Activated T-cell treated with anti-CD3 and anti-CD28 coated beads, Interleukin-2, amount 50 U/mL, for 72 hours (primary cell): ENCODE measurements at places on chromosomes 11 and 22. TPM values are rescaled to one million over a fixed set of nuclear protein-coding genes. Genes with fewer than 3 reads are reported as not detected.

Gene MAPK8IP1
- total RNA-seq: 0.50 TPM

Gene RIN1
- total RNA-seq: 1.8 TPM

Gene GRIA4
- total RNA-seq: not detected

Gene RIMBP3B
- total RNA-seq: 0.12 TPM

Gene DEFB131B
- total RNA-seq: not detected

Gene LRRC74B
- not detected for total RNA-seq

Gene PISD
- total RNA-seq: 38.5 TPM

Gene RFPL2
- not detected for total RNA-seq

Gene MS4A7
- not detected for total RNA-seq

Gene DGCR2
- 24.4 TPM for total RNA-seq

DNA sequence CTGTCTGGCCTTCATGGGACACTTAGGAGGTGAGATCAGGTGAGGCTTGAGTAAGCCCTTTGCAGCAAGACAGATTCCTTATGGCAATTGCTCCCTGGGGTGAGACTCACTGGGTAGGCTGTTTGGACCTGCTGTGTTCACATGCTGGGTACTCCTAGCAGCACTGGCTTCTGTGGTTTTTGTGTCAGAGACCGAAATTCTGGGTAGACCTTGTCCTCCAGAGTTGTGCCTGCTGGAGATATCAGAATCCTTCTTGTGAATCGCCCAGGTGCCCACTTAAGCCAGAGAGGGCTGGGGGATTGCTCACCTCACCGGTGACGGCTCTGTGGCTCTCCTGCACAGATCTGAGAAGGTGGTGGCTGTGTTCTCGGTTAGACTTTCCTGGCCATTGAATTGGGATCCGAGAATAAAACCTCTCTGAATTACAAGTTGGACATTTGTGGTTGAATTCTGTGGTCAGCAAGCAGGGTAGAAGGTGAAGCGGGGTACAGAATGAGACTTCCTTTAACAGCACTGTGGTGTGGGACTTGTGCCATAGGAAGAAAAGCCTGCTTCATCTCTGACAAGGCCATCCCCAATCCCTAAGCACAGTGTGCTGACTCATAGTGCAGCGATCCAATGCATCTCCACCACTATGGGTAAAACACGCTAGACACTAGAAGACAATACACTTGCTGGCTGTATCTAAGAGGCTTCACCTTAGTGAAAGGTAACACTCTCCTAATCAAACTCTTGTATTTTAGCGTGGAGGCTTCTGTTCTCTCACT, 52.5 kb upstream of the TTC12 start:
- no peak for DNase-seq
- no peaks in the 10 kb centered on the region for H3K36me3 ChIP-seq
- H3K4me1 ChIP-seq: no peaks in the 10 kb centered on the region
- H3K27me3 ChIP-seq: peaks cover 6% of the 10 kb centered on the region
- no peak overlapping the region for H3K27ac ChIP-seq
- H3K4me3 ChIP-seq: no peak overlapping the region

- H3K4me3 ChIP-seq: no peak overlapping the region
- DNase-seq: no peak
- no peaks in the 10 kb centered on the region for H3K27me3 ChIP-seq
- peak overlapping the region; percentile 3 for H3K27ac ChIP-seq
Measured at GRCh38 chr11:47004595-47005033, 68.1 kb downstream of the CSTPP1 start.

GRCh38 chr11:33766085-33766484, 8.2 kb downstream of the FBXO3 start:
- peaks cover 9% of the 10 kb centered on the region for H3K4me1 ChIP-seq
- no peak for DNase-seq
- peaks cover 18% of the 10 kb centered on the region for H3K36me3 ChIP-seq
- H3K27me3 ChIP-seq: no peaks in the 10 kb centered on the region

DNA sequence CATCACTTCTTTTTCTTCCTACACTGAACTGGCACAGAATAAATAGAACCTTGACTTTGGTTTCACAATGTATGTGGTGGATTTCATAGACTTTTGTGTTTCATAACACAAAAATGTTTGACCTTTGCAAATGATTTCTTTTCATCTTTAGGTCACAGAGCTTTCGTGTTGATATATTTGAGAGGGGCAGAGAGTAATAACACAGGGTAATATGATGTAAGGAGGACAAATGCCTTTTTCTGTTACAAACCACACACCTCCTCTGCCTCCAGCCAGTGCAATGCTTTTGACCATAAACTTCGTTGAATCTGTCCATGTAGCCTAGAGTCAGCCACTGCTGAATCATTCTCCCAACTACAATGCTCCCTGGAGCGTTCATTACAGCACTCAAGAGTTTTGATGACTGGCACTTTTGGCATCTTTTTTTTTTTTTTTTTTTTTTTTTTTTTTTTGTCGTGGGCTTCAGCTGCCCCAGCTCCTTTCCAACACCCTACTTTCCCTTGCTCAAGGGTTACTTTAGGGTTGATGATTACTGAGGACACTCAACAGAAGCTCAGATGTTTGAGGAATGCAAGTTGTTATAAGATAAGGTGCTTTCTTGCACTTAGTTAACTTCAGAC, 11.4 kb upstream of the CAT start:
- no peak overlapping the region for H3K4me3 ChIP-seq
- H3K27me3 ChIP-seq: peaks cover 9% of the 10 kb centered on the region
- no peak overlapping the region for H3K27ac ChIP-seq
- no peaks in the 10 kb centered on the region for H3K36me3 ChIP-seq

DNA sequence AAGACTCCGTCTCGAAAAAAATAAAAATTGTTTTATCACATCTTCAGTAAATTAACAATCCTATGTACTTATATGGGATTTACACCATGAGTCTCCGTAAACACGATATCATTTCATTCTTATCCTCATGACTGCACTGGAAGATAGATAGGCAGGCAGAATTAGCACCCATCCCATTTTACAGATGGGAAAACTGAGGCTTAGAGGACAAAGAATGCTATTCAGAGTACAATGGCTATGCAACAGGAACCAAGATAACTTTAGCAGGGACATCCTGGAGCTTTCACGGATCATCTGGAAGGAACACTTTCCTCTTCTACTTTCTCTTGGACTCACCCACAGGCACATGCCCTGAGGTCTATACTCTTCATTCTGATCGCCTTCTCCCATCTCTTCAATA, 14.6 kb upstream of the SGSM1 start:
- no peak for DNase-seq
- no peak overlapping the region for H3K4me3 ChIP-seq
- no peaks in the 10 kb centered on the region for H3K36me3 ChIP-seq
- no peaks in the 10 kb centered on the region for H3K27me3 ChIP-seq
- H3K4me1 ChIP-seq: no peaks in the 10 kb centered on the region

DNA sequence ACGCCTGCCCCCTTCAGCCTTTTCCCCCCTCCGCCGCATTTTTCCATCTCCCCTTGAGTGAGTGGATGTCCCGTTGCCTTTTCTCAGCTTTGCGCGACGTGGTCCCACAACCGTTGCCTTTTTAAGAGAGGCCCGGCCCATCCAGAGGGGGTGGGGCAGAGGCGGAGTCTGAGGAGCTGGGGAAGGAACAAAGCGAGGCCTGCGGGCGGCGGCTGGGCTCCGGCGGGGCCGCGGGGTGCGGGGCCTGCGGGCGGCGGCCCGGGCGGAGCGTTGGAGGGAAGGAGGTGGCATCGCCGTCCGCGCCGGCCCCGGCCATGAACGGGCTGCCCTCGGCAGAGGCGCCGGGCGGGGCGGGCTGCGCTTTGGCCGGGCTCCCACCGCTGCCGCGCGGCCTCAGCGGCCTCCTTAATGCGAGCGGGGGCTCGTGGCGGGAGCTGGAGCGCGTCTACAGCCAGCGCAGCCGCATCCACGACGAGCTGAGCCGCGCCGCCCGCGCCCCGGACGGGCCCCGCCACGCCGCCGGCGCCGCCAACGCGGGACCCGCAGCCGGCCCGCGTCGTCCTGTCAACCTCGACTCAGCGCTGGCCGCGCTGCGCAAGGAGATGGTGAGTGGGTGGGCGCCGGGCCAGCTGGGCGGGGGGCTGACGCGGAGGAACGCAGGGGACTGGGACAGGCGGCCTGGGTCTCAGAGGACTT, at the start of gene FAM89B:
Gene FAM89B, plus strand, starts transcription at position 183 of the 696 bp plus-strand sequence. Its CDS starts 132 bp downstream, at position 315.
- H3K27ac ChIP-seq: peak within 1 kb of the TSS; percentile 68
- peaks cover 62% of the 10 kb centered on the region for H3K4me1 ChIP-seq
- H3K4me3 ChIP-seq: peak within 1 kb of the TSS; percentile 97

GRCh38 chr11:59463190-59463641, 6.5 kb downstream of the OR4D6 start:
- no peak overlapping the region for H3K27ac ChIP-seq
- no peaks in the 10 kb centered on the region for H3K4me1 ChIP-seq
- no peak overlapping the region for H3K4me3 ChIP-seq

- no peak overlapping the region for H3K27ac ChIP-seq
- DNase-seq: no peak
- no peaks in the 10 kb centered on the region for H3K27me3 ChIP-seq
Measured at GRCh38 chr11:17786824-17787525, 52.4 kb downstream of the KCNC1 start.

GRCh38 chr11:104095791-104096190, 59.4 kb downstream of the DDI1 start:
- DNase-seq: no peak
- no peak overlapping the region for H3K4me3 ChIP-seq
- no peaks in the 10 kb centered on the region for H3K27me3 ChIP-seq
- no peaks in the 10 kb centered on the region for H3K4me1 ChIP-seq

- H3K27ac ChIP-seq: peak overlapping the region; percentile 75
- H3K4me3 ChIP-seq: peak overlapping the region; percentile 60
- peaks cover 11% of the 10 kb centered on the region for H3K36me3 ChIP-seq
- DNase-seq: no peak
- peaks cover 69% of the 10 kb centered on the region for H3K27me3 ChIP-seq
- H3K4me1 ChIP-seq: peaks cover 33% of the 10 kb centered on the region
Measured at GRCh38 chr11:36376009-36376887, 80.2 kb downstream of the PRR5L start.

DNA sequence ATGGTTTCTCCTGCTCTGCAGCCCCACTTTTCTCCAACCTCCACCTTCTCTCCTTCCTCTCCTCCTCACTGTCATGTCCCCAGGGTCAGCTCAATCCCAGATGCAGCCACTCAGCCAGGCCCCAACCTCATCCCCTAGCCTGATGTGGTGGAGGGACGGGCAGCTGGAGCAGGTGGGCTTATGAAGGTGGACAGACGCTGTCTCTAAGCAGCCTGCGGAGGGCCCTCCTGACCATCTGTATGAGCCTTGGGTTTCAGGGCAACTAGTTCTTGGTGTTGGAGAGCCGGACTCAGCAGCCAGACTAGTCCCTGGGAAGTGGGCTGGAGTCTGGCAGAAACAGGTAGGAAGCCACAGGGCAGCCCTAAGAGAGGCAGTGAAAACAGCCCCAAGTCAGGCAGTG, 18.1 kb downstream of the CRYBB2 start:
- peaks cover 34% of the 10 kb centered on the region for H3K27me3 ChIP-seq
- no peaks in the 10 kb centered on the region for H3K36me3 ChIP-seq
- no peak overlapping the region for H3K4me3 ChIP-seq
- no peak for DNase-seq
- H3K27ac ChIP-seq: no peak overlapping the region

GRCh38 chr11:94400050-94400449, 1.2 kb downstream of the GPR83 start:
- H3K4me3 ChIP-seq: no peak overlapping the region
- DNase-seq: no peak
- H3K27ac ChIP-seq: no peak overlapping the region
- peaks cover 53% of the 10 kb centered on the region for H3K27me3 ChIP-seq
- H3K4me1 ChIP-seq: peaks cover 8% of the 10 kb centered on the region

DNA sequence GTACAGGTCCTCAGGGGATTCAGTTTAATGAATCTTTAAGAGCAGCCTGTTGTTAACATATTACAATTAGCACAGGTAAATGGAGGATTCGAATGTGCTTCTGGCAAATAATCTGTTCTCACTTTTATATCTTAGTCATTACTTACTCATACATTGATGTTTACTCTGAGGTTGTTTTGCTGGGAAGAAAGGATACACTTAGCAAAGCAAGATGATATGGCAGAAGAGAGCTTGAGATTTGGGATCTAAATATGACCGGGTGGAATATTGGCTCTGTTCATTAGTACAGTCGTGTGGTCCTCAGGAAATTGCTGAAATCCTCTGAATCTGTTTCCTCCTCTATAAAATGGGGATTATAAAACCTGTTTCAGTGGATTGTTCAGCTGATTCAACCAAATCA, 59.7 kb downstream of the SPON1 start:
- no peaks in the 10 kb centered on the region for H3K4me1 ChIP-seq
- no peak for DNase-seq
- H3K36me3 ChIP-seq: no peaks in the 10 kb centered on the region
- no peaks in the 10 kb centered on the region for H3K27me3 ChIP-seq
- no peak overlapping the region for H3K4me3 ChIP-seq

GRCh38 chr11:117273550-117274289, 17.4 kb upstream of the BACE1-AS start:
- H3K27ac ChIP-seq: no peak overlapping the region
- H3K4me3 ChIP-seq: no peak overlapping the region
- H3K27me3 ChIP-seq: no peaks in the 10 kb centered on the region
- peaks cover 5% of the 10 kb centered on the region for H3K4me1 ChIP-seq
- H3K36me3 ChIP-seq: peaks cover 2% of the 10 kb centered on the region

GRCh38 chr22:41411021-41411851, 29.5 kb downstream of the TEF start:
- H3K27ac ChIP-seq: peak overlapping the region; percentile 81
- H3K36me3 ChIP-seq: peaks cover 2% of the 10 kb centered on the region
- no peak for DNase-seq
- H3K4me1 ChIP-seq: peaks cover 47% of the 10 kb centered on the region
- peak overlapping the region; percentile 50 for H3K4me3 ChIP-seq
- H3K27me3 ChIP-seq: no peaks in the 10 kb centered on the region

- no peak overlapping the region for H3K27ac ChIP-seq
- no peak for DNase-seq
- no peaks in the 10 kb centered on the region for H3K27me3 ChIP-seq
Measured at GRCh38 chr22:49771266-49772065, 56.2 kb downstream of the BRD1 start.

DNA sequence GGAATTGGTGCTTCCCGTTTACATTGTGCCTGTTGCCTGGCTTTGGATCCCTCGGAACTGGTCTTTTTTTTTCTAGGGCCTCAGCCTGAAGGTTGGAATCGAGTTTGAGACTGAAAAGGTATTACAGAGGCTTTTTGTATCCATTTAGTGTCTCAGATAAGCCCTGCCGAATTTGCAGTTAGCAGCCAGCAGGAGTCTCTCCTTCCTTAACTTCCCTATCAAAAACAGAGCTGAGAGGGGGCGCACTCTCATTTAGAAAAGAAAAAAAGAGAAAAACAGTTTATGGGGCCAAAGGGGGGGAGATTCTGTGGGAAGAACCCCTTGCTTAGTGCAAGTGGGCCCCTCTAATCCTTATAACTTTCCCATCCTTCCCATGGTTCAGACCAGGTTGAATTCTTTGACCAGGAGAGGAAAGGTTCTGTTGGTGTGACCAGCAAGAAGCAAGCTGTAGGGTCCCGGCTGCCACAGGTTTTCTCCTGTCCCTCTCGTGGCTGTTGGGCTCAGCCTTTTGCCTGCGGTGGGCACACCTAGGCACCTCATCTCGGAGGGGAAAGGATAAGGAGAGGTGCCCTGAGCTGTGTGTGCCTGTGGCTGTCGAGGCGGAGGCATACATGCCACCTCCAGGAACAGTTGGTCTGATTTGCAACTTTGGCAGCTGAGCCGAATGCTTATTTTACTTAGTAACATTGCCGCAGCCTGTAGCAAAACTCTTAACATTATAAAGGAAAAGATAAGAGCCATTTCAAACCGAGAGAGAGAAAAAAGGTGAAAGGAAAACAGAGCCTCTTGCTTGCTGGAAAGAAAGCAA, 565.0 kb upstream of the CNTN5 start:
- no peak for DNase-seq
- no peaks in the 10 kb centered on the region for H3K36me3 ChIP-seq
- no peak overlapping the region for H3K4me3 ChIP-seq
- no peaks in the 10 kb centered on the region for H3K4me1 ChIP-seq

GRCh38 chr11:3177931-3178330, 12.8 kb upstream of the OSBPL5 start:
- H3K4me1 ChIP-seq: no peaks in the 10 kb centered on the region
- H3K4me3 ChIP-seq: no peak overlapping the region
- no peak for DNase-seq
- H3K27me3 ChIP-seq: no peaks in the 10 kb centered on the region
- peaks cover 6% of the 10 kb centered on the region for H3K36me3 ChIP-seq
